PC-9 (cell line): ENCODE measurements at places on chromosomes 6 and 20. TPM values are rescaled to one million over a fixed set of nuclear protein-coding genes. Genes with fewer than 3 reads are reported as not detected.

LPIN3 gene
- 12.1 and 15.4 TPM in 2 replicates for total RNA-seq

RGS17 gene
- total RNA-seq = 0.70 and 0.80 TPM in 2 replicates

PDE7B gene
- total RNA-seq = 0.31 TPM in 1 of 2 replicates, not detected in the other

TBXT gene
- not detected in 2 replicates for total RNA-seq

SIRPD gene
- 0.37 and 0.53 TPM in 2 replicates for total RNA-seq

TNF gene
- total RNA-seq = not detected in 2 replicates

LY6G5C gene
- 2.6 and 3.7 TPM in 2 replicates for total RNA-seq

WFDC5 gene
- not detected in 2 replicates for total RNA-seq

BPIFB2 gene
- total RNA-seq = not detected in 2 replicates

ACTL10 gene
- total RNA-seq = 0.85 and 1.0 TPM in 2 replicates

SDC4 gene
- 114 and 117 TPM in 2 replicates for total RNA-seq

CCN6 gene
- total RNA-seq = not detected in 2 replicates

CST11 gene
- not detected in 2 replicates for total RNA-seq

APMAP gene
- total RNA-seq = 96.6 and 103 TPM in 2 replicates
